Bladder microvascular endothelial cell (primary cell): ENCODE measurements at places on chromosomes 2 and 18. TPM values are rescaled to one million over a fixed set of nuclear protein-coding genes. Genes with fewer than 3 reads are reported as not detected.

Gene ADRA2B
- total RNA-seq: 0.06 TPM in 1 of 2 replicates, not detected in the other

Gene DDX18
- 27.8 and 52.9 TPM in 2 replicates for total RNA-seq

Gene ERFE
- total RNA-seq: 0.19 and 0.65 TPM in 2 replicates

Gene GKN1
- not detected in 2 replicates for total RNA-seq

Gene CDH2
- 4.7 and 17.4 TPM in 2 replicates for total RNA-seq

Gene TWIST2
- total RNA-seq: 0.13 and 0.16 TPM in 2 replicates

Gene IMPACT
- 13.8 and 21.2 TPM in 2 replicates for total RNA-seq

Gene EVX2
- total RNA-seq: not detected in 2 replicates

Gene DCC
- 0.06 TPM in 1 of 2 replicates, not detected in the other for total RNA-seq

Gene C2orf66
- 0.06 TPM in 1 of 2 replicates, not detected in the other for total RNA-seq

Gene SULT1C2
- not detected in 2 replicates for total RNA-seq

Gene RGPD3
- under 0.01 and 0.19 TPM in 2 replicates for total RNA-seq

Gene SCN1A
- total RNA-seq: 0.06 TPM in 1 of 2 replicates, not detected in the other

Gene DNPEP
- total RNA-seq: 40.3 and 51.7 TPM in 2 replicates

Gene DYNAP
- not detected in 2 replicates for total RNA-seq

Gene IL36RN
- not detected in 2 replicates for total RNA-seq

Gene SLC8A1
- 0.94 and 1.9 TPM in 2 replicates for total RNA-seq

Gene PROM2
- 0.44 TPM in 1 of 2 replicates, not detected in the other for total RNA-seq

Gene CEP192
- total RNA-seq: 18.8 and 37.9 TPM in 2 replicates

Gene MC5R
- total RNA-seq: not detected in 2 replicates

Gene ABCB11
- total RNA-seq: under 0.01 TPM in 2 replicates

Gene CRACDL
- 2.9 and 6.5 TPM in 2 replicates for total RNA-seq

Gene KCNIP3
- under 0.01 and 0.06 TPM in 2 replicates for total RNA-seq

Gene SLC16A14
- 0.06 and 0.32 TPM in 2 replicates for total RNA-seq

Gene CGREF1
- total RNA-seq: 0.65 and 2.3 TPM in 2 replicates

Gene ONECUT2
- 0.06 TPM in 1 of 2 replicates, not detected in the other for total RNA-seq

Gene SCN9A
- total RNA-seq: 1.3 and 1.6 TPM in 2 replicates

Gene COLEC12
- 0.49 and 61.7 TPM in 2 replicates for total RNA-seq

Gene SLC4A3
- under 0.01 and 0.25 TPM in 2 replicates for total RNA-seq
